ENCODE measurements at places on chromosomes 7 and 10.

DNA sequence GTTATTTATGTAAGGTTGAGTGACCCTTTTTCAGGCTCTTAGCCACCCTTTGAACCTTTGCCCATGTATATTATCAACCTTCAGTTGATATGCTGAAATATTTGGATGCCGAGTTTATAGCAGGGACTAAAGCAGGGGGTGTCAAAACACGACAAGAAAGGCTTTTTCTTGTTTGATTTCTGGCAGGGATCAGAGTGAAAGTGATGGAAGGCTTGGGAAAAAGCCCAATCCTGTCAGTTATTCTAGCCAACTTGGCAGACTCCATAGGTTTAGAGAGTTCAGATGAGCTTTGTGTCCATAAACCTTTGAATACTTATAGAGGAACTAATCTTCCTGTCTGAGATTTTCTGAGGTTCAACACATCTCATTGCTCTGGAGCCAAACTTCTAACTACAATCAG is 47.5 kb downstream of the INHBA start:
- DNase-seq: no peak

DNA sequence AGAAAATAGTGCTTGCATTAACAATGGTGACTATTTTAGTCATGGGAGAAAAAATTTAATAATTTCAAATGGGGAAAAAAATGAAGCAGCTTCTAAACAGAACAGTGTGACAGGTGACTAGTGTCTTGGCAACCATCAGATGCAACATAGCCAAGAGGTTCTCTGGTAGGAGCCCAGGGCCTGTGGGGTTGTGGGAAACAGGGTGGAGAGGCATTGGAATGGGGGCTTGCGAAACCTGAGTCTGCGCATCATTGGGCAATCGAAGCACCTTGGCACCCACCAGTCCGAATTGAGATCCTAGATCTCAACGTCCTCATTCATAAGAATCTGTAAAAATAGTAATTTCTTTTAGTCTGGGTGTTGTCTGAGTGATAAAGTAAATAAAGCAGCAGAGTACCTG is 19.2 kb upstream of the PARD3 start:
- no peak for DNase-seq

DNA sequence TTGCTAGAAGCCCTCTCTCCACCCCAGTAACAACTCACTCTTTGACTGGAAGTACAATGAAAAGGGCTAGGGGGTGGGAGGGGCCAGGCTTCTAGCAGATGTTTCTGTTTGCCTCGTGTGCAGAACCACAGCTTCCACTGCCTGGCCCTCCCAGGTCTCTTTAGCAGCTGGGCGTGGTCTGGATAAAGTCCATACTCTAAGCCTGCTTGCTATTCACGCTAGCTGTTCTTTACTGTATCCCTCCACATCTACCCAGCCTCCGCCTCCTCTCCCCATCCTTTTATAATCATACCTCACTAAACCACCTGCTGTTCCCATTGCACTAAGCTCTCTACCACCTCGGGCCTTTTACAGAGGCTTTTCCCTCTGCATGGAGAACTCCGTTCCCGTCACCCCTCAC is 288.8 kb downstream of the CAMK1D start:
- DNase-seq: no peak

DNA sequence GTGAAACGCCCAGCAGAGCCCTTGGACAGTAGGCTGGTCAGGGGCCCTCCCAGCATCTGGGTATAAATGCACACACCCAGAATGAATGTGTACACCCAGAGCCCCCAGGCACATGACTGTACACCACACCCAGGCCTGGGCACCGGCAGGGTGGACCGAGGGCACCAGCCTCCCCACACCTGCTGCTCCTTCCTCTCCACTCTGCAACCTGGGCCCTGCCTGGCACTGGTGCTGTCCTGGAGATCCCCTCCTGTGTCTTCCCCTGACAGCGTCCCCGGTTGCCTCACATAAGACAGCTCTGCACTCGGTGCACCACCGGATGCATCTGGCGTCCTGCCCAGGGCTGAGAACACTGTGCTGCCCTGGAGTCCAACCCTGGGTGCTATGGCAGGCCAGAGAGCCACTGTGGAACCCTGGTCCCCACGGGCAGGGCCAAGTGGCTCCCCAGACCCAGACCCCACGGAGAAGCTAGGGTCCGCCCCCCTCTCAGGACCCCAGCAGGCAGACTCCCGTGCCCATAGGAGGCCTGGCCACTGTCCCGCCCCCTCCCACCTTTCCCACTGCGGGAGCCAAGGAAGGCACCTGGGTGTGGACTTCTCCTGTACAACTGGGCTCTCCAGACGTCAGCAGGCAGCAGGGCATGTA is 6.6 kb downstream of the RASGEF1A start:
- no peak for DNase-seq

GRCh38 chr7:70047891-70048448 is 449.7 kb downstream of the AUTS2 start:
- DNase-seq: no peak

- no peak for DNase-seq
These were observed 49.4 kb downstream of the RBM33 start for GRCh38 chr7:155693826-155694225.

DNA sequence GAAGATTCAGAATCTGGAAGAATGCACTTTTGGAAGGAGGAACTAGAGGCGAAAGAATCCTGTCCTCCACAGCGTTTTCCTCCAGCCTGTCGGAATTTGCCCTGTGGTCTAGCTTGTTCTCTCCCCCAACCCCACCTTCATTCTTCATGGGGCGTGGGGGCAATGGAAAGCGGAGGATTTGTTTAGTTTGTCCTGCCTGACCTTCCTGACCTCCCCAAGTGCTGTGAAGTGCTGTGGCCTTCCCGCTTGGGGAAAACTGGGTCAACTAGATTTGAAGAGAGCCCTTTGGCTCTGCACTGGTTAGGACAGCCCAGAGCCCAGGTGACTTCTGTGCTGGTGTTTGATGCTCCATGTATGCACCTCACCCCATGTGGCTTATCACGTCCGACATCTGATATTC is 49.1 kb downstream of the GATA3 start:
- DNase-seq: no peak

DNA sequence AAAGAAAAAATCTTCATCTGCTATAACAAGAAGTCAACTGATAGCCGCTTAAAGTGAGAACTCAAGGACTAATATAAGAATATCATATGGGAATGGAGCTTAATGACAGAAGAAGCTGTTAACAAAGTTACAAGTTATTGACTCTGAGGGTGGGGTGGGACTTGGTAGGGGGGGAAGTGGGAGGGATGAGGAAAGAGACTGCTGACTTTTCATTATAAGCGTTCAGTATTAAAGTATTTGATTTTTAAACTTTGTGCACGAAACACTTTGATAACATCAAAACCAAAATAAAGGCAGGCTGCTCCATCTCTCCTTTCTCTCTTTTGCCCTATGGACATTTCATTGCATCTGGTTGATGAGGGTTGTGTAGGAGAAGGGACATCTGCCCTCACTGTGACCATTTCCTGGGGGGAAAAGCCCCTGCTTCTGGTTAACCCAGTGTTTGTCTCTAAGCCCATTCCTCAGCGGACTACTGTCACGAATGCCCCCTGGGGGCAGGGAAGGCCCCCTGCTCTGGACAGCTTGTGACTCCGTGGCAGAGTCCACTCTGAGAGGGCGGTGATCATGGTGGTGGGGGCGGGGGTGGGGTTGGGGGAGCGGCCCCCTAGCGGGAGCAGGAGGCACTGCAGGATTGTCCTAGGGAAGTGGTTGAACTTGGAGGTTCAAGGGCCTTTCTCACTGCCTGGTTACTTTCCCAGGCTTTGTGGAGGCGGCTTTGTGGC is 17.4 kb downstream of the SLC13A4 start:
- peak; percentile 18 for DNase-seq

GRCh38 chr10:45532480-45532879 is 140.1 kb downstream of the ZFAND4 start:
- no peak for DNase-seq

DNA sequence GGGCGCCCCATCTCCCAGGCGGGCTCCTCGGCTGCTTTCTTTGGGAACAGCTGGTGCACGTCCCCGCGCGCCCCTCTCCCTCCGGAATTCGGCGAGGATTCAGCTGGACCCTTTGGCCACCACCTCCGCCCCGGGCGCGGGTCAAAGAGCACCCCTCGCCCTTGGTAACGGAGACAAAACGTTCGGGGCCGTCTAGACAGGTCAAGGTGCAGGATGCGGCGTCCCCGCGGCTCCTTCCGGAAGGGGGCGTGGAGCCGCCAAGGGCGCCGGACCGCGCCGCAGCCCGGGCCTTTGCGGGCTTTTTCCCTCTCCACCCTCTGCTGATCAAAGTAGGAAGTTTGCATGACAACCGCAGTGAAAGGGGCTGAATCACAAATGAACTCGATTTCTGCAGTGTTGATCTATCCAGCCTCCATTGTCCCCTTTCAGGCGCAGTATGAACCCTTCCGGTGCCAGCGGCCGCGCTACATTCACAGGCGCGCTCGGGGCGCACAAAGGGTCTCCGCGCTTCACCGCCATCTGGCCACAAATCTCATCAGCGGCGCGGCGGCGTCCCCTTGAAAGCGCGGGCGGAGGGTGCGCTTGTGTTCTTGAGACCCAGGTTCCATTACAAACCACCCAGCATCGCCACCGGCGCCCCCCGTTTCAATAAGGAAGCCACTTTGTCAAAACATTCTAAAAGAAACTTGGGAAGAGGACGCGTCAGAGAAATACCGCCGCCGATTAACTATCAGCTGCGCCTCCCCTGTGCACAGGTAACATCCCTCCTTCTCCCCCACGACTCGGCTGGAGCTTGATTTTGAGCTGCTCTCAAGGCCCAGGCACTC is 36.4 kb downstream of the CNPY1 start:
- no peak for DNase-seq

DNA sequence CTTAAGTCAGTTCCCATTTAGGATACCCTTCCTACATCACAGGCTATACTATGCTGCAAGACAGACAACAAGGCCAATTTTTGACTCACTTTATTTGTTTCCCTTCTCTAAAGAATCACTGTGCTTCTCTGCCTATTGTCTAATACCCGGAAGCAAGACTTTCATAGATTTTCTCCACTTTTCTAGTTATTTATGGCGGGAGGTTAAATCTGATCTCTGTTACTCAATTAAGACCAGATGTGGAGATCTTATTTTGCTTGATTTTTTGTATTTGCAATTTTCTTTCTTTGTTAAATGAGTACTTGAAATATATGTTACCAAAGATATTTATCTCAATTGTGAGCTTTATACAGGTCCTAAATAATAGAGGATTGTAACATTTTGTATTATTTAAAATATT is 511.5 kb downstream of the ATRNL1 start:
- DNase-seq: no peak

DNA sequence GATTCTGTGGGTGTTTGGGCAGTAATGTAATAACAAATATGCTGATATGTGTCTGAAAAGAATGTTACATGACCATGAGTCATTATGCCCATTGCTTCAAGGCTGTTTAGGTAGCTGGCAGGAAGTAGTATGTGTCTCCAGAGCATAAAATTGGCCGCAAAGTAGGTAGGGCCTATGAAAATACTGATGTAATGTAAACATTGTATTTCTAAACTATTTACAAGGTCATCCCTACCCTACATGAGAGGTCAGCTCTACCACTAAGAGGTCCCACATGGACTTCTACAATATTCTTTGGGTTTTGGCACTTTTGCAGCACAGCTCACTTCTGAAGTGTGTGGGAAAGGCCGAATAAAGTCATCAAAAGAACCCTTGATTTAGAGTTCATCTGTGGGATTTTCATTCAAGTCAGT is 301.9 kb downstream of the AHR start:
- no peak for DNase-seq

GRCh38 chr7:157485361-157485831 is 148.6 kb downstream of the DNAJB6 start:
- no peak for DNase-seq

DNA sequence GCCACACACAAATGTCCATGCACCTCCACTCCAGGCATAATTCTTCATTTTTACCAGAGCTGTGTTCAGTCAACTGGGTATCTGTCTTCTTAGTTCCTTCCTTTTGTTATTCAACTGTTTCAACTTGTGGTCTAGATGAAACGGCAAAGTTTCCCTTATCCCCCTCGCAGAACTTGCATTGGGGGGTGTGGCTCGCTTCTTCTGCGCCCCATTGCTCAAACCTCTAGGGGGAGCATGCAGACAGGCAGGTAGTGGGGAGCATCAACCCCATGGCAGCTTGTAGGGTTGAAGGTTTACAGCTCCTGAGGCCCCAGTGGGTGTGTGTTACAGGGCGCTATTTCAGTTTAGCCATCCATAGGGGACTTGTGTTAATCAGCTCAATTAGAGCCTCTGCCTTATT is 38.3 kb upstream of the COBL start:
- peak; percentile 2 for DNase-seq

- no peak for DNase-seq
These were observed 9.2 kb downstream of the INTS1 start for GRCh38 chr7:1494866-1495563.

- DNase-seq: no peak
These were observed 30.6 kb downstream of the IQCE start for GRCh38 chr7:2589341-2589740.

GRCh38 chr10:78059906-78060702 is 26.4 kb downstream of the RPS24 start:
- no peak for DNase-seq

GRCh38 chr7:66187905-66188304 is 17.2 kb upstream of the TPST1 start:
- no peak for DNase-seq

- no peak for DNase-seq
These were observed 338.7 kb downstream of the DNAJB6 start for GRCh38 chr7:157675427-157675927.

GRCh38 chr10:74365109-74365508 is 214.1 kb downstream of the ADK start:
- no peak for DNase-seq

DNA sequence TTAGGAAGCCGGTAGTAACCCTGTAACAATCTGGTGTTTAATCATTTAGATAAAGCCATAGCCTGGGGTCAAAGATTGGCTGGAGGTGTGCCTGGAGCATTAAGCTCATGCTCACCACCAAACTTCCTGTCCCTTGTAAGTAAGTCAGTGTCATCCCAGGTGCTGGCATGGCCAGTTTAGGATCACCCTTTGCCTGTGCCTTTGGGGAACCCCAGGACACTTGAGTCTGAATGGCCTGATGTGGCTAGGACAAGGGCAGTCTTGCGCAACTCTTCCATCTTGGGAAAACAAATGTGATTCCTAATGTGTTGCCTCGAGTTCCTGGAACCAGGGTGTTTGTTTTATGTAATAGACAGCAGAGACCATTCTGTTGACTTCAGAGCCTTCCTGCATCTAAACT is 154.8 kb downstream of the GRK5 start:
- no peak for DNase-seq

DNA sequence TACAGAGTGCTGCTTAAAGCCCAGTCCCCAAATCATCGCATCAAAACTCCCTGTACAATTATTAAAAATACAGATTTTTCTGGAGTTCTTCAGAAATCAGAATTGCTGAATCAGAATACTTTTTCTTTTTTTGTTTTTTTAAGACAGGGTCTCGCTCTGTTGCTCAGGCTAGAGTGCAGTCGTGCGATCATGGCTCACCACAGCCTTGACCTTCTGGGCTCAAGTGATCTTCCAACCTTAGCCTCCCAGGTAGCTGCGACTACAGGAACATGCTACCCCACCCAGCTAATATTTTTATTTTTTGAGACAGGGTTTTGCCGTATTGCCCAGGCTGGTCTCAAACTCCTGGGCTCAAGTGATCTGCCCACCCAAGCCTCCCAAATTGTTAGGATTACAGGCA is 3.9 kb downstream of the BBIP1 start:
- no peak for DNase-seq
